ENCODE measurements at places on chromosomes 3 and 15.

GRCh38 chr3:5055357-5056110 lies 66.6 kb upstream of the ARL8B start:
- no peak for DNase-seq

- DNase-seq: no peak
Observed at GRCh38 chr3:124772081-124772831, 42.0 kb downstream of the UMPS start.

DNA sequence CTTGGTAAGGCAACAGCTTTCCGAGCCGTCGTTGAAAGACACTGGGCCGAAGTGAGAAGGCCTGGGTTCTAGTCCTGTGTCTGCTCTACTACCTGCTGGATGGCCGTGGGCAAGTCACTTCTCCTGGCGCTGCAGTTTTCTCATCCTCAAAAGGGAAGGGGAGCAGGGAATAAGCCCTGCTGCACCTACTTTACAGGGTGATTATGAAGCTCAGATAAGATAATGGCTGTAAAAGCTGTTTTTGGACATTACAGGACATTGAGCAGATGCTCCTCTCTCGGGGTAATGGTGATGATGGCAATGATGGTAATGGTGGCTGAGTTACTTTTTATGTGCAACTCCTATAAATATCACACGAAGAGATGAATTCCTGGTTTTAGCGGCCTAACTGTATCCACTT lies 152.6 kb downstream of the FAM43A start:
- no peak for DNase-seq

DNA sequence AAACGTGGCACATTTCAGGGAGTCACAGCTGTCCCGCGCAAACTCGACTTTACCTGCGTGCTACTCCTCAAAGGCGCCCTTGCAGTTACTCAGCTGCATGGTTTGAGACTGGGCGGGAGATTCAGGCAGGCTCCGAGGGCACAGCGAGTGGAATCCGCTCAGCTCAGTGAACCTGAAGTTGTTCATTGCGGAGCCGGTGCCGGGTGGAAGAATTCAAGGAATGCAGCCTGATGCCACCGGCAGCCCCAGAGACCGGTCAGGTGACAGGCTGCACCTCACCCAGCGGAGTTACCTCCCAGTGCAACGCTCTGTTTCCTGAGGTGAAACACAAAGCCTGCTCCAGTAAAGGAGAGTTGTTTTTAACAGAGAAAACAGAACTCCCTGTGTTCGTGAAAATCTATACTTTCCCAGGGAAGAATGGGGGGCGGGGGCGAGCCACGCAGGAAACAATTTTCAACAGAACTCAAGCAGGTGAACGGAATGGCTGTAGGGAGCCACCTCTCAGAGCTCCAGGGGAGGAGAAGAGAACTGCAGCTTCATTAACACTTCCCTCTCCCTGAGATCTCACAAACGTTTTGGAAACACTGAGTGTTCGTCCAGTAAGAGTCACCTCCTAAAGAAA lies 3.8 kb downstream of the VEPH1 start:
- DNase-seq: no peak

- DNase-seq: no peak
Observed at GRCh38 chr3:127670761-127671522, 1.8 kb upstream of the ABTB1 start.

- no peak for DNase-seq
Observed at GRCh38 chr3:121989943-121990342, 32.1 kb downstream of the ILDR1 start.

DNA sequence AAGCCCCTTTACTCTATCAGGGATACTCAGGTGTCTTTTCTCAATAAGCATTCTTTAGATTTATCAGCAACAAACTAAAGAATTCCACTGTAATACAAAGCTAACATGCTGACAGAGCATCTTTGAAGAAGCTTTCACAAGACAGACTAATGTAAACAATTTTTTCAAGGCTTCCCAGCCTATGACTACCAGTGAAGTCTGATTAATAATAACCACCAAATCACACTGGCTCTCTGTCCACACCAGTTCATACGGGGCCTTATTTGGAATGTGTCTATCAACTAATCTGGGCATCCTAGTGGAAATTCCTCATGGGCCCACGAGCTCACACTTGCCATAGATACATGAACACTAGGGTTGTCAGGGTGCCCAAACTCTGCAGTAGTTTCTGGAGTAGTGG lies 84.5 kb downstream of the EFL1 start:
- no peak for DNase-seq

GRCh38 chr3:71710906-71711494 lies 14.2 kb downstream of the EIF4E3 start:
- DNase-seq: no peak

DNA sequence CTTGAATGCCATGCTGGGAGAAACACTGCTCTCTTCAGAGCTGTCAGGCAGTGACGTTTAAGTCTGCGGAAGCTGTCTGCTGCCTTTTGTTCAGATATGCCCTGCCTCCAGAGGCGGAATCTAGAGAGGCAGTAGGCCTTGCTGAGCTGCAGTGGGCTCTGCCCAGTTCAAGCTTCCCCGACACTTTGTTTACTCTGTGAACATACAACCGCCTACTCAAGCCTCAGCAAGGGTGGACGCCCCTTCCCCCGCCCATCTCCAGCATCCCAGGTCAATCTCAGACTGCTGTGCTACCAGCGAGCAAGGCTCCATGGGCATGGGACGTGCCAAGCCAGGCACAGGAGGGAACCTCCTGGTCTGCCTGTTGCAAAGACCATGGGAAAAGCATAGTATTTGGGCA lies 99.7 kb downstream of the TAFA4 start:
- DNase-seq: no peak

- DNase-seq: no peak
Observed at GRCh38 chr3:188417271-188417696, 263.3 kb downstream of the LPP start.

DNA sequence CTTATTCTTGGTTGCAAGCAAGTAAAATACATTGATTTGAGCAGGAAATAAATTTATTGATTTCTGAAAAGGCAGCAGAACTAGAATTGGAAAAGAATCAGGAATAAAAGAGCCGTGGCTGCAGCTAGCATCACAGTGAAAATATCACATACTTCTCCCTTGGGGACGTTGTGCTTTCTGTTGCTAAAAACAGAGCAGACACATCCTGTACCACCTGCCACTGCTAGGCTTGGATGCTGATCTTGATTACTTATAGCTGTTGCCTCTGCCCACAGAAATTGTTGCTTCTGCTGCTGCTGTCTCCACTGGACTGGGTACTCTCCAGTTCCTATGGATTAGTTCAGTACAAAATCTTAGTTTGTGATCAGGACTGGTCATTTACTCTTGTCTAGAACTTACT lies 283.8 kb downstream of the C3orf38 start:
- DNase-seq: no peak

DNA sequence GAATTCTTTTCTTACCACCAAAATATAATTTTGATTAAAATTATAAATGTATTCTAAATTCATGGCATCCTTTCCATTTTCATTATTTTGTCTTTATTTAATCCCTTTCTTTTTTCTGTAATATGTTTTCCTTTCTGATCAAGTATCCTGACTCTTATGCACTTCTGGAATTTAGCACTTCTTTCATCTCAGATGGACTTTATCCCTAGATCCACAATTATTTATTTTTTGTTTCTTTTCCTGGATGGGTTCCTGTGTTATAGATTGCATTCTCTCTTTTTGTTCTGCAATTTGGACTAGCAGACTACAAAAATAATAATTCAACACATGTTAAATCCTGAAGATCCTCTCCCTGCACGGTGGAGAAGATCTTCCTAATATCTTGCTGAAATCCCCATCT lies 76.9 kb upstream of the CDIN1 start:
- no peak for DNase-seq

DNA sequence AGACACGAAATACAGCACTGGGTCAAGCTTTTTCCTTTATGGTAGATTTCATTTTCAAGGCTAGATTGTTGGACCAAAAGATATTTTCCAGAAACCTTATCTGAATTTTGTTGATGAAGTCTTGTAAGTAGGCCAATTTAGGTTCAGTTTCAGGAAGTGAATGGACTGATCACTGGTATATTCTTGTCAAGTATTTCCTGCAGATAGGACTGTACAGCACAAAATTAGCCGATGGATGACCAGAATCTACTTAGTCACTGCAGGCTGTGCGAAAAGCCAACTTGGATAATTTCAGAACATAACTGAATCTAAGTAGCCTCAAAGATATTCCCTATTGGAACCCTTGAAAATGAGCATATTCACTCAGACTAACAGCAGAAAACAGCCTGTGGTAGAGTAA lies 206.5 kb downstream of the NR1D2 start:
- no peak for DNase-seq

- no peak for DNase-seq
Observed at GRCh38 chr15:36863570-36863969, 236.8 kb downstream of the MEIS2 start.

GRCh38 chr3:133995264-133995663 lies 34.5 kb downstream of the SLCO2A1 start:
- no peak for DNase-seq

DNA sequence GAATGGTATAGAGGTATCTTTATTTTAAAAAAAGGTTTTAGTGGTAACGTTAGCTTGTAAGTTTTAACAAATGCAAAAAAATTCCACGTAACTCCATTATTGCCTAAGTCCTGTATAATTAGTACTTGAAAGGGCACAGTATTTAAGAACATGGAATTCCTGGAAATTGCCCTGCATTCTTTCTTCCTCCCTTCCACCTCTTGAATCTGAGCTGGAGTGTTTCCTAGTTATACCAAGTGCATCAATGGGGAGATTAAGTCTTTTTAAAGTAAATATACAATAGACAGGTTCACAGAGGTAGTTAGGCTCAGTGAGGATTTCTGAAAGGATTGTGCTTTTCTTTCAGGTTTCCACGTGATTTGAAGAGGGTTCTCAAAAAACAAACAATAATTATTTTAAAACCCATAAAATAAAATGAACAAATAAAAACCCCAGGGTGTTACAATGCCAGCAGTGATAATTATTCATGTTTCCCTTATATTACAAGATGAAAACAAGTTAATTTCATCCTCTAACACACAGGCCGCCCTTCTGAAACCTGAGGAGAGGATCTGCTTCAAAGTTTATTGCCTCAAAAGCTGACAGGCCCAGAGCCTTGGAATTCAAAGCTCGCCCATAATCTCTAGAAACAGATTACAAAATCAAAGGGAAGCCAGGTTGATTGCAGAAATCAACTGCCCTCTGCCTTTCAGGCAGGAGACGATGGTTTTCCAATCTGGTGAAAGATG lies 128.8 kb upstream of the LMOD3 start:
- no peak for DNase-seq

GRCh38 chr3:42159147-42159546 lies 68.0 kb downstream of the TRAK1 start:
- DNase-seq: no peak

DNA sequence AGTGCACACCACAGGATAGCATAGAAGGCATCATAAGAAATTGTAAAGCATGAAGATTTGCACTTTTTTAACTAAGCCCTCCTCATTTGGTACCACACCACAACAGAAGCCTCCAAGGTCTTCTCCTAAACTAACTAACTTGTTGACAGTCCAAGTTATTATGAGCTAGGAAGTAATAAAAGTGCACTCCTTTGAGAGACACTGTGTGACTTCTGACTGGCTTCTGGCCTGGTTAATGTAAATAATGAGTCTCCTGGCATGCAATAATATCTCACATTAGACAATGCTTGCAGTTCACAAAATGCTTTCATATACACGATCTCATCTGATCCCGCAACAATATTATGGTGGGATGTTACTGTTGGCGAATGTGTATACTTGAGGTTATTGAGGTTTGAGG lies 103.9 kb upstream of the SLC24A5 start:
- no peak for DNase-seq

GRCh38 chr3:65313666-65314065 lies 625.9 kb upstream of the ADAMTS9 start:
- DNase-seq: no peak

- no peak for DNase-seq
Observed at GRCh38 chr3:64972793-64973192, 285.0 kb upstream of the ADAMTS9 start.
